B cell (primary cell): ENCODE measurements at places on chromosomes 2 and 18. TPM values are rescaled to one million over a fixed set of nuclear protein-coding genes. Genes with fewer than 3 reads are reported as not detected.

Gene MYO5B
- total RNA-seq = 0.24 and 0.30 TPM in 2 replicates

Gene C2orf49
- 29.3 and 32.1 TPM in 2 replicates for total RNA-seq

Gene STAT1
- 50.9 and 53.8 TPM in 2 replicates for total RNA-seq

Gene UPP2
- total RNA-seq = not detected in 2 replicates

Gene MYOM1
- 12.8 and 16.1 TPM in 2 replicates for total RNA-seq

Gene TPO
- not detected in 2 replicates for total RNA-seq

Gene TBC1D8
- total RNA-seq = 15.7 and 18.8 TPM in 2 replicates

Gene ARID5A
- 93.0 and 100 TPM in 2 replicates for total RNA-seq

Gene LBX2
- 0.97 and 2.0 TPM in 2 replicates for total RNA-seq

Gene SPOPL
- 50.5 and 53.6 TPM in 2 replicates for total RNA-seq

Gene FEV
- total RNA-seq = not detected in 2 replicates

- DNase-seq = no peak
- no peaks in the 10 kb centered on the region for H3K4me1 ChIP-seq
- no peak overlapping the region for H3K4me3 ChIP-seq
- no peaks in the 10 kb centered on the region for H3K27me3 ChIP-seq
- H3K27ac ChIP-seq = no peak overlapping the region
These were observed 67.0 kb downstream of the PSMG2 start for GRCh38 chr18:12769644-12770440.

DNA sequence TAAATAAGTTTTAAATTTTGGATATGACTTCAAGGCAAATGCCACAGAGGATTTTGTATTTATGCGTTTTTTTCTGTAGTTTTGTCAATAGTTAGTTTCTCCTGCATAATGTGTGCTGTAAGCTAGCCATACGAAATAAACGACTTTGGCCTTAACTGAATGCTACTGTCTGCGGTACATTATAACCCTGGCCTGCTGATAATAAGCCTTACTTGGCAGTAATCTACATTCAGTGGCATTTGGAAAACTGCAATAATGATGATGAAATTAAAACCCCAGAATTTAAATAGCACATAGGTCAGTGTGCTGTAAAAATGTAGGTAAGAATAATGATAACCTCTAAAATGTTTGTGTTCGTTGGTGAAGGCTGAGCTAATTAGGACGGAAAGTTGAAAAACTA lies 88.8 kb downstream of the LRP1B start:
- no peaks in the 10 kb centered on the region for H3K36me3 ChIP-seq
- no peak overlapping the region for H3K4me3 ChIP-seq
- H3K27me3 ChIP-seq = no peaks in the 10 kb centered on the region
- DNase-seq = no peak
- H3K4me1 ChIP-seq = no peaks in the 10 kb centered on the region
- no peak overlapping the region for H3K27ac ChIP-seq

GRCh38 chr2:20540587-20541293 lies 93.9 kb downstream of the RHOB start:
- H3K4me3 ChIP-seq = no peak overlapping the region
- no peaks in the 10 kb centered on the region for H3K36me3 ChIP-seq
- H3K27me3 ChIP-seq = no peaks in the 10 kb centered on the region
- DNase-seq = no peak
- no peak overlapping the region for H3K27ac ChIP-seq
- no peaks in the 10 kb centered on the region for H3K4me1 ChIP-seq

DNA sequence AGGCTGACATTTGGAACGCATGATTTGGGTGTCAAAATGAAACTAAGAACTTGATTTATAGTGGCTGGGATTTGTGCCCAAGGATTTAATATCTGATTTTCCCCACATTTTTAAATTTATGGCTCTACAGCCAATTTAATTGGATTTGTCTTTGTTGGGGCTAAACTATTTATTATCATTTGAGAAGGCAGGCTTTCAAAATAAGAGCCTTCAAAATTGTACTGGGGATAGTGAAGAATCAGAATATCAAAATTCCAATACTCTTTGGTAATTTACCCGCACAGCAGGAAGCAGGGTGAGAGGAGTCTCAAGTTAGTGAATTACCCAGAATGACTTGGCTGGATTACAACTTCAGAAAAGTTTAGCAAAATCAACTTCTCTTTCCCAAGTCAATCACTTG lies 278.1 kb downstream of the LRATD1 start:
- H3K4me3 ChIP-seq = no peak overlapping the region
- no peak for DNase-seq
- no peaks in the 10 kb centered on the region for H3K36me3 ChIP-seq
- no peaks in the 10 kb centered on the region for H3K27me3 ChIP-seq
- H3K27ac ChIP-seq = no peak overlapping the region
- no peaks in the 10 kb centered on the region for H3K4me1 ChIP-seq

DNA sequence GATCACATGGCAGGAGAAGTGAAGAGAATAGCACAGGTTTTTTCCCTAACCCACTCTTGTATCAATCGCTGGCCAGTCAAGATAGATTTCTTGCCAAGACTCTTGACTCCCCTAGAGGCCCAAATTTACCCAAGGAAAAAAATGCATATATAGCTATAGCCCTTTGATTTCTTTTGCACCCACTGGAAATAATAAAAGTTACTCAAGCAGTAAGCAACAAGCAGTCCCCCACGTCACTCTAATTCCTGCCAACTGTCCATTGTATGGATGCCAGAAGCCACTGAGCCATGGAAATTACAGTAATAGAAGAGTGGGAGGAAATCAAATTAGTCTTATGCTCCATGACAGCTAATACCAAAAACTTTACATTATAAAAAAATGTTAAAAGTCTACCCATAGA lies 125.3 kb upstream of the SLC39A10 start:
- H3K27me3 ChIP-seq = no peaks in the 10 kb centered on the region
- H3K4me3 ChIP-seq = no peak overlapping the region
- peaks cover 42% of the 10 kb centered on the region for H3K4me1 ChIP-seq
- H3K27ac ChIP-seq = peak overlapping the region; percentile 62

- H3K27me3 ChIP-seq = no peaks in the 10 kb centered on the region
- H3K4me3 ChIP-seq = no peak overlapping the region
- no peaks in the 10 kb centered on the region for H3K4me1 ChIP-seq
- H3K27ac ChIP-seq = no peak overlapping the region
These were observed 1312.3 kb upstream of the PIK3C3 start for GRCh38 chr18:40642692-40643229.

GRCh38 chr2:170156592-170156991 lies 21.4 kb upstream of the MYO3B start:
- no peak for DNase-seq
- H3K4me1 ChIP-seq = no peaks in the 10 kb centered on the region
- no peaks in the 10 kb centered on the region for H3K27me3 ChIP-seq
- H3K27ac ChIP-seq = no peak overlapping the region
- no peaks in the 10 kb centered on the region for H3K36me3 ChIP-seq
- H3K4me3 ChIP-seq = no peak overlapping the region

GRCh38 chr18:62590799-62591590 lies 68.2 kb downstream of the ZCCHC2 start:
- peaks cover 4% of the 10 kb centered on the region for H3K4me1 ChIP-seq
- H3K4me3 ChIP-seq = no peak overlapping the region
- no peak for DNase-seq
- peaks cover 4% of the 10 kb centered on the region for H3K27me3 ChIP-seq
- H3K36me3 ChIP-seq = no peaks in the 10 kb centered on the region

DNA sequence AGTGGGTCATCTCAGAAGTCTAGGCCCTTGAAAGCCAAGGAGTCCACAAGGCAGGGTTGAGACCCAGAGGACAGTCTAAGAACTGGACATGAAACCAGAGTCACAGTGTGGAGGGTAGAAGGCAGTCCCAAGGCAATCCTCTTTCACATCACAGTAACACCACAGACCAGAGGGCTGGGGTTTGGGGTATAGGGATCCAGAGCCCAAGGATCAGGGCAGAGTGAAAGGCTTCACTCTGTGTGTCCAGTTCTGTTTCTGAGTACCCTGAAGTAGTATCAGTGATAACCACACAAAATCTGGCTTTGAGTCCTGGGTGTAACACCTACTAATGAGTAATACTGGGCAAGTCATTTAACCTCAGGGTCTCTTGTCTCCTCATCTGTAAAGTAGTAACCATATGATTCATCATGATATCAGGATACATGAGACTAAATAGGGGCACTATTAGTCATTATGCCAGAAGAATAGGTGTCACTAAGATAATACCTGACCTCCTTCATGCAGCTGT lies 91.0 kb downstream of the ICA1L start:
- no peak overlapping the region for H3K4me3 ChIP-seq
- no peaks in the 10 kb centered on the region for H3K4me1 ChIP-seq
- H3K36me3 ChIP-seq = peaks cover 55% of the 10 kb centered on the region

DNA sequence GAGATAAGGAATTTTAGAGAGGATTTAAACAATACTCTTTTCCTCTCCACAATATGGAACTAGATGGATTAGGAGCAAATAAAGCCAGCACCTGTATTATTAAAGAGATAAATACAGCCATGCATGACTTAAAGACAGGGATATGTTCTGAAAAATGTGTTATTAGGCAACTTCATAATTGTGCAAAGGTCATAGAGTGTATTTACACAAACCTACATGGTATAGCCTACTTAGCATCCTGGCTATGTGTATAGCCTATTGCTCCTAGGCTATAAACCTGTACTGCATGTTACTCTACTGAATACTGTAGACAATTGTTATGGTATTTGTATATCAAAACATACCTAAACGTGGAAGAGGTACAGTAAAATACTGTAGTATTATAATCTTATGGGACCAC lies 53.0 kb downstream of the PTRHD1 start:
- no peak overlapping the region for H3K4me3 ChIP-seq
- H3K27ac ChIP-seq = no peak overlapping the region
- no peak for DNase-seq
- no peaks in the 10 kb centered on the region for H3K27me3 ChIP-seq

DNA sequence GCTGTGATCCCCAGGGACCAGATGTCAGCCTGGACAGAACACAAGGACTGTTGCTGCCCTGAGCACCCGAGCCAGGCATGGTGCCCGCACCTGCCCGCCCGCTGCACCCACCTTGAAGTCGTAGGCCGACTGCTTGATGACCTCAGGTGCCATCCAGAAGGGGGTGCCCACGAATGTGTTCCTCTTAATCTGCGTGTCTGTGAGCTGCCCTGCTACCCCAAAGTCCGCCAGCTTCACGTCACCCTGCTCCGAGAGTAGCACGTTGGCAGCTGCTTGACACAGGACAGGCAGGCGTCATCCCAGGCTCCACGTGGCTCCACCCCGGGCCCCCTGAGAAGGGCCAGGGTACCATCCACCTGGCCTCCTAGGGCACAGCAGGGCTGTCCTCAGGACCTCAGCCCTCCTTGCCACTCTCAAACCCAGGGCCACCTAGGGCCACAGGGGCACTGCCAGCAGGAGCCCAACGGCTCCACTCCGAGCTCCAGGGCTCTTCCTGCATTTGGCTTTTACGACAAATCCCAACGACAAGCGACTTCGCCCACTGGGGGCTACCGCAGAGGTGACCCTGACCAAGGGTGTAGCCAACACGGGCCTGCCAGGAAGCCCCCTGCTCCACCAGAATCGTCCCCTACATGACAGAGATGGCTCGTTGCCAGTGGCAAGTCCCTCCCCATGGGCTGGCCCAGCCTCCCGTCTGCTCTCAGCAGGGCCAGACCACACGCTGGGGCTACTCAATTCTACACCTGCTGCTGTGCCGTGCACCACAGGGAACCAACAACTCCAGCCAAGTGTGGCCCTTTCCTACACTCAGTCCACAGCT lies 9.0 kb downstream of the STK25 start:
- no peak overlapping the region for H3K27ac ChIP-seq
- no peaks in the 10 kb centered on the region for H3K36me3 ChIP-seq
- H3K4me3 ChIP-seq = no peak overlapping the region
- no peaks in the 10 kb centered on the region for H3K4me1 ChIP-seq
- DNase-seq = no peak
- H3K27me3 ChIP-seq = no peaks in the 10 kb centered on the region

DNA sequence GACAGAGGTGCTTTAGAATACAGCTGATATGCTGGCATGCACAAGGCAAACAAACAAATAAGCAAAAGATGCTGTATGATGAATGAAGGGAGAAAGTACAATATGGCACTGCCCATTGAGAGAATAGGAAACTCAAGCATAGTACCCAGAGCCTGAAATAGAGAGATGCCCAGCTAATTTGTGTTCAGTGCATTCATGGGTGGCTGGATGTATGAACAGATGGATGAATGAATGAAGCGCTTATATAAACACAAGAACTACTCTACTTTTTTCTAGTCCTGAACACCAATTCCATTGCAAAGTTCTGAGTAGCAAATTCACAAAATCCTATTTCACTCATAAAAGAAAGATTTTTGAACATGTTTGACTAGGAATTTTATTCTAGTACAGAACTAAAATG lies 756.3 kb downstream of the SATB2 start:
- no peak overlapping the region for H3K27ac ChIP-seq
- no peaks in the 10 kb centered on the region for H3K27me3 ChIP-seq
- H3K4me3 ChIP-seq = no peak overlapping the region
- no peaks in the 10 kb centered on the region for H3K4me1 ChIP-seq
- no peaks in the 10 kb centered on the region for H3K36me3 ChIP-seq

GRCh38 chr18:78632111-78632541 lies 347.5 kb upstream of the SALL3 start:
- H3K36me3 ChIP-seq = no peaks in the 10 kb centered on the region
- H3K4me3 ChIP-seq = no peak overlapping the region
- H3K27ac ChIP-seq = no peak overlapping the region
- H3K4me1 ChIP-seq = peaks cover 10% of the 10 kb centered on the region
- DNase-seq = no peak

GRCh38 chr2:241309684-241310117 lies 5.8 kb downstream of the HDLBP start:
- no peak overlapping the region for H3K4me3 ChIP-seq
- peaks cover 50% of the 10 kb centered on the region for H3K4me1 ChIP-seq
- H3K27me3 ChIP-seq = no peaks in the 10 kb centered on the region
- peak; percentile 78 for DNase-seq

DNA sequence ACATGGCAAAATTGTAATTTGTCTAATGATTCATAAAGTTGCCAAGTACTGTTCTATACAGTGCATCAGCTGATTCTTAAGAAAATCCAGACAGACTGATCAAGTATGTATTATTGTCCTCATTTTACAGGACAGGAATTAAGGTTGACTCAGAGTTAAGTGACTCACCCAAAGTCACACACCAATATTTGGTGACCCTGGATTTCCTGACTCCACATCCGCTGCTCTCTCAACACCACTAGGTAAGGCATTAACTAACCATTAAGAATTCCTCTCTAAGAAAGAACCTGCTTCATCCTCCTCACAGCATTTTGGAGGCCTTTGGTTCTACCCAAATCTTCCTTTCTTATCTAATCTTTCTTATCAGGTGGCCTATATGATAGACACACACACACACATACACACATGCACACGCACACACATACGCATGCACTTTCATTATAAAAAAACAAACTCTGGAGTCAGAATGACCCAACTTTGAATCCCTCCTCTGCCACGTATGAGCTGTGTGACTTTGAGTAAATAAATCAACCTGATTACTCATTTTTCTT lies 150.8 kb downstream of the ANKRD44 start:
- no peaks in the 10 kb centered on the region for H3K27me3 ChIP-seq
- no peak for DNase-seq
- H3K4me3 ChIP-seq = no peak overlapping the region
- H3K4me1 ChIP-seq = peaks cover 79% of the 10 kb centered on the region
- H3K36me3 ChIP-seq = peaks cover 24% of the 10 kb centered on the region

GRCh38 chr18:4024702-4025101 lies 430.4 kb downstream of the DLGAP1 start:
- H3K27ac ChIP-seq = no peak overlapping the region
- no peaks in the 10 kb centered on the region for H3K27me3 ChIP-seq
- H3K4me1 ChIP-seq = no peaks in the 10 kb centered on the region
- no peaks in the 10 kb centered on the region for H3K36me3 ChIP-seq
- H3K4me3 ChIP-seq = no peak overlapping the region

- H3K4me1 ChIP-seq = no peaks in the 10 kb centered on the region
- no peak for DNase-seq
- H3K27ac ChIP-seq = no peak overlapping the region
- H3K4me3 ChIP-seq = no peak overlapping the region
These were observed 492.1 kb upstream of the PIK3C3 start for GRCh38 chr18:41462946-41463345.
